ENCODE measurements at places on chromosomes 7 and 10. TPM values are rescaled to one million over a fixed set of nuclear protein-coding genes. Genes with fewer than 3 reads are reported as not detected.

The LARP4B gene
- 25.4 TPM for total RNA-seq

GRCh38 chr7:67608806-67609205 is 612.2 kb downstream of the TYW1 start:
- no peak for DNase-seq
- H3K27ac ChIP-seq, result no peak overlapping the region
- H3K4me1 ChIP-seq, result no peaks in the 10 kb centered on the region
- H3K36me3 ChIP-seq, result no peaks in the 10 kb centered on the region
- H3K4me3 ChIP-seq, result no peak overlapping the region

The CYP3A4 gene
- not detected for total RNA-seq

GRCh38 chr7:150735596-150736358 is 1.4 kb upstream of the GIMAP5 start:
- DNase-seq, result no peak
- no peaks in the 10 kb centered on the region for H3K4me1 ChIP-seq
- H3K36me3 ChIP-seq, result no peaks in the 10 kb centered on the region
- H3K27ac ChIP-seq, result no peak overlapping the region
- no peak overlapping the region for H3K4me3 ChIP-seq

The NUTM2E gene
- under 0.01 TPM for total RNA-seq

DNA sequence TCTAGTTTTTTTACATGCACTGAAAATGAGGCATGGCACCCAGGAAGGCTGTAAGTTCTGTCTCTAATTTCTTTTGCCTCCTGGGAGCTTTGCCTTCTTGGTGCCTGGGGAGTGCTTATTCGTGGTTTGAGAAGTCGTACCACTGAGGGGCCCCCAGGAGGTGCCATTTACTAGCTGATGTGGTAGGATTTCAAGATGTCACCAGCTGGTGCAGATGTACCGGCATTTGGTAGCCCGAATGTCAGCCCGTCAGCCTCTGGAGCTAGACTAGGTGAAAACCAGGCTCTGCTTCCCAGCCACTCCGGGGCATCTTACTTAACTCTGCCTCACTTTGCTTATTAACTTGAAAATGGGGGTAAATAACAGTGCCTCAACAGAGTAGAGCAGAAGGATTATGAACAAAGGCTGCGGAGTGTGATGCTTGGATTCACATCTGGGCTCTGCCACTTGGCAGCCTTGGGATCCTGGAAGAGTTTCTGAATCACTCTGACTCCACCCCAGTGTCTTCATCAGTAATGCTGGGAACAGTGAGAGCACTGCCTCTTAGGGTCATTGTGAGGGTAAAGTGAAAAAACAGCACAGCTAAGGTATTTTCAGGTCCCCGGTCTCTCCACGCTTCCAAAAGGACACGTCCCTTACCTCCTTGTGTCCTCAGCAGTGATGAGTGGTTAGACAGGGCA is 31.4 kb upstream of the BTBD16 start:
- H3K36me3 ChIP-seq, result peaks cover 2% of the 10 kb centered on the region
- H3K27me3 ChIP-seq, result no peaks in the 10 kb centered on the region
- DNase-seq, result peak; percentile 74
- H3K4me3 ChIP-seq, result no peak overlapping the region
- H3K4me1 ChIP-seq, result no peaks in the 10 kb centered on the region

GRCh38 chr7:54839575-54840213 is 80.7 kb upstream of the SEC61G start:
- H3K27ac ChIP-seq, result no peak overlapping the region
- no peak overlapping the region for H3K4me3 ChIP-seq
- H3K27me3 ChIP-seq, result no peaks in the 10 kb centered on the region
